Breast epithelium (tissue), 4 donors: ENCODE measurements at places on chromosomes 1 and 21. TPM values are rescaled to one million over a fixed set of nuclear protein-coding genes. Genes with fewer than 3 reads are reported as not detected.

Gene UTS2
- total RNA-seq = not detected

Gene HPDL
- not detected for total RNA-seq

GRCh38 chr1:44326024-44326701, 28.9 kb downstream of the ERI3 start:
- DNase-seq = no peak

- DNase-seq = no peak
Observed at GRCh38 chr1:235510823-235511222, 6.6 kb upstream of the B3GALNT2 start.

DNA sequence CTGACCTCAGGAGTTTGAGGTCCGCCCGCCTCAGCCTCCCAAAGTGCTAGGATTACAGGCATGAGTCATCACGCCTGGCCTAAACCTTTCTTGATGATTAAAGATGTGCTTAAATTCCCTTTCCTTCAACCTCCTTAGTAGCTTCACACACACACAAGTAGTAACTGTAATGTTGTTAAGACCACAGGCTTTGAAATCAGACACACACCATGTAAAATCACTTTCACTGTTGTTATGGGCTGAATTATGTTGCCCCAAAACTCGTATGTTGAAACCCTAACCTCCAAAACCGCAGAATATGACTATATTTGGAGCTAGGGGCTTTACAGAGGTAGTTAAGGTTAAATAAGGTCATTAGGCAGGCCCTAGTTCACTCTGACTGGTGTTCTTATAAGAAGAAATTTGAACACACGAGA, 180.2 kb downstream of the NR5A2 start:
- no peak for DNase-seq
